ENCODE measurements at places on chromosomes 16 and 17.

DNA sequence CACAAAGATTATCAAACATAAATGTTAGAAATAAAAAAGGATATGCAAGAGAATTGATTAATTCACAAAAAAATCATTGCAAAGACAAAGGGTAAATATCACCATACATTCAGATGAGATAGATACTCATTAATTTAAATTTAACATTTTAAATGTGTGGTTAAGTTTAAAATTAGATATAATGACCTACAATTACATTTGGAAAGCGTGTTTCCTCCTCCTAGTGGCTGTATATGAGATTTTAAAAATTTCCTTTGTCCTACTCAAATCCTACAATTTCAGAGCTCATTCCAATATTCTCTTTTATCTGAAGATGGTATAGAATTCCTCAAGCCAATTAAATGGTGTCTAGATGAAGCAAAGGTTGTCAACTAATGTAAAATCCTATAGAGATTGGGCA, 169.2 kb upstream of the CDH8 start:
- DNase-seq: no peak

GRCh38 chr17:79814974-79815835, 18.3 kb upstream of the CBX8 start:
- peak; percentile 31 for DNase-seq

DNA sequence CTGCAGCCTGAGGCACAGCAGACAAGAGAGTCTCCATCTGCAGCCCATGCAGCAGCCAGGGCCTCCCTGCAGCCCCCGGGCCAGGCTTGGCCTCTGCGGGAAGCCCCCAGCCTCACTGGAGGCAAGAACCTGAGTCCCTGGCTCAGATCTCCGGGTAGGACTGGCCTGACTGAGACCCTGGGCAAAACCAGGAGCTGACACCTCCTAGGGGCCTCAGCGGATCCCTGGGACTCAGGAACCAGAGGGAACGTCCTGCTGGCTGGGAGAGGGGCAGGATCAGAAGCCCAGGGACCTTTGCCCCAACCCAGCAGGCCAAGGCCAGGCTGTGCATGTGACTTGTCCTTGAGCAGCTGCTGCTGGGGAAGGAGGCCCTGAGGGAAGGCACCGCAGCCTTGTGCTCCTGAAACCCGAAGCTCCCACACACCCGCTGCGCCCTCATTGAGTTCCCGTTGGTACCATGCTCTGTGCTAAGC, 1.7 kb upstream of the PRSS21 start:
- no peak for DNase-seq

DNA sequence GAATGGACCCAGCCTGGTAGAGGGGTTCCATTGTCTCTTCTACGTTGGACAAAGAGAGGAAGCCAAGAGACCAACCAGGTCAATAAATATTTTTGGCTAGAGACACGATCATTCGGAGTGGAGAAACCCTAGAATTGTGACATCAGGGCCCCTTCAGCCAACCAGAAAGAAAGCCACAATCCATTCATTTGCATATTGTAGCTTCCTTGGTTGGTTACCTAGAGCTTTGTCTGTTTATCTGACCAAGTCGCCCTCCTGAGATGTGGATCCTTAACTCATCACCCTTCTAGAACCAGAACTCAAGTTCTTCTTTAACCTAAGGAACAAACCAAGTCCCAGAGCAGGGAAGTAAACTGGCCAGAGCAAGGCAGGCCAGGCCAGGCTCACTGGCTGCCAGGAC, at the start of gene CCDC182:
CCDC182 (minus strand) TSS at position 58 of the 400 bp plus-strand sequence; CDS start at position 31, 27 bp downstream.
- DNase-seq: no peak

- DNase-seq: peak; percentile 36
Measured at GRCh38 chr16:19601083-19601976, 45.8 kb downstream of the VPS35L start.

DNA sequence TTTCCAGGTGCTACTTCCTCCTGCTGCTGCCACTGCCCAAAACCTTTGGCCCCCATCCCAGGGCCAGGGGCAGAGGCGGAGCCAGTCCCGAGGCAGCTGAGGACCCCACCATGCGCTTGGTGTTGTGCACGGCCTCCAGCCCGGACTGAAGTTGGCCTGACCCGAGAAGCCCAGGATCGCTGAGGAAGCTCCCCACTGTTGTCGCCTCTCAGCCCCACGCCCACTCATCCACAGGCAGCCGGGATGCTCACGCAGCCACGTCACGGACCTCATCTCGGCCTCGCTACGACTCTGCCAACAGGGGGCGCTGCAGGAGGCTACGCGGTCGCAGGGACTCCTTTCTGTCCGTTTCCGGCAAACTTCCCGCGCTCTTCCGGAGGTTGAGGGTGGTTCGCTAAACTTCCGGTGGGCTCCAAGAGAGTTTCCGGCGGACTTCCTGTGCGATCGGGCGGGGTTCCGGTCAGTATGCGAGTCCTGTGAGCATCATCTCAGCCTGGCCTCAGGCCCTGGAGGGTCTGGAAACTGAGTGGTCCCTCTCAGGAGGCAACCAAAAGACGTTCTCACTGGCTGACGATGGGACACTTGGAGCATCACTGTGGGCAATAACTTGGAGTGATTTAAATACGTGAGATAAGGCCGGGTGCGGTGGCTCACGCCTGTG, 12.4 kb downstream of the ZG16B start:
- DNase-seq: peak; percentile 14

- DNase-seq: no peak
Measured at GRCh38 chr17:62684179-62684578, 56.7 kb downstream of the MRC2 start.

- no peak for DNase-seq
Measured at GRCh38 chr16:68086860-68087268, 1.7 kb downstream of the NFATC3 start.

GRCh38 chr17:27937025-27937546, 43.9 kb upstream of the LYRM9 start:
- DNase-seq: no peak

DNA sequence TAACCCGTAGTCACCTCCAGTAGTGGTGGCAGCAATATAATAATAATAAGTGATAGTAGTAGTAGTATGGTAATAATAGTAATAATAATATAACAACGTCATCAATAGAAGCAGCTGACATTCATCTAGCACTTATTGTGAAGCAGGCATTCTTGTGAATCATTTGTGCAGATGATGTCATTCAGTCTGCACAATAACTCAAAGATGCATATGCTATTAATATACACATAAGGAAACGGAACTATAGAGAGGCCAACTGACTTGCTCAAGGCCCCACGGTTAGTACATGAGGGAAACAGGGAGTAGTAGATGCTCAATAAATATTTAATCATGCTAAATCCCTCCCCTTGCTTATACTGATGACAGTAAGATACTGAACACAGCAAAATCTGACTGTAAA, 35.4 kb upstream of the GAN start:
- DNase-seq: peak; percentile 27

GRCh38 chr16:49115956-49116355, 165.7 kb downstream of the CBLN1 start:
- DNase-seq: no peak

GRCh38 chr17:72205357-72205756, 84.5 kb downstream of the SOX9 start:
- DNase-seq: no peak

DNA sequence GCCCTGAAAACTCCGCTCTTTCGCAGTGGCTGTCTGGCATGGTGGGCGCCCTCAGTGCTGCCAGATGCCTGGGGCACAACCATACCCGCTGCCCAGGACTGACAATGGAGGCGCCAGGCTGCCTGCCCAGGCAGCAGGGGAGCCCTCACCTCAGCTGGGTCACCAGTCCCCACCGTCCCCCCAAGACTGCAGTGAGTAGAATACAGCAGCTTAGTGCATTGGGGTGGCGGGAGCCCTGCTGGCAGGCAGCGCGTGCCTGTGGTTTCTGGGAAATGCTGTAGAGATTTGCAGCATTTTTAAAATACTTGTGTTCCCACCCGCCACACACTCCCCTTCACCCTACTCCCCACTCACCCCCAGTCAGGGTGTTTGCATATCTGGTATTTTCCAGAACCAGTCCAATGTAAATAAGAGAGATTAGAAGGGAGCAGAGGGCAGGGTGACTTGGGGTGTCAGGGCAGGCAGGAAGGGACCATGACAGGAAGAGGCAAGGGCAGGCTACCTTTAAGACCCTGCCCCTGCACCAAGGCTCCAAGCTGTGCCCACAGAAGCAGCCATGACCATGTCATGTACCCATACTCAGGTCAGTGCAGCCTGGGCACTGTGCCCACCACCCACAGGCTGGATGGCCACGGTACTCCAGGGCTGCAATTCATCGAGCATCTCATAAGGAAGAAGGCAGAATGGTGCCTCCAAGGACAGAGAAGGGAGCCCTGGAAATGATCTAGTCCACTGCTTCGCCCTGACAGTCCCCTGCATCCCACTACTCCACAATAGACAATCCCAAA, 21.5 kb downstream of the MYO18A start:
- DNase-seq: peak; percentile 83

GRCh38 chr17:71427801-71428200, 693.0 kb upstream of the SOX9 start:
- DNase-seq: peak; percentile 48

- DNase-seq: no peak
Measured at GRCh38 chr17:36864827-36865430, 72.3 kb upstream of the LHX1 start.

DNA sequence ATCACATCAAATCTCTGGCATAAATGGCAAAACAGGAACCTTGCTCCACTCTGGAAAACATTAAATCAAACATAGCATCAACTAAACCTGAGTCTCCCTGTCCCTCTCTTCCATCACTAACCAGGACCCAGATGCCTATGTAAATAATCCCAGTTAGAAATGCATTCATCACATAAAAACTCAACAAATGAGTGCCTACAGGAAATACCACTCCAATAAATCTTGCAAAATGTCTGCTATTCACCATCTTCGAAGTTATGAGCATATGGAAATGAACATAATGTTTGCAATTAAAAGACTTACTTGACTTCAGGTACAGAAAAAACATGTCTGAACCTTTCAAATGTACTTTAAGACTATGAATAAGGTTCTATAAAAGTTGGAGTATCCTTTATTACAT, 425.0 kb downstream of the CDH11 start:
- DNase-seq: no peak

DNA sequence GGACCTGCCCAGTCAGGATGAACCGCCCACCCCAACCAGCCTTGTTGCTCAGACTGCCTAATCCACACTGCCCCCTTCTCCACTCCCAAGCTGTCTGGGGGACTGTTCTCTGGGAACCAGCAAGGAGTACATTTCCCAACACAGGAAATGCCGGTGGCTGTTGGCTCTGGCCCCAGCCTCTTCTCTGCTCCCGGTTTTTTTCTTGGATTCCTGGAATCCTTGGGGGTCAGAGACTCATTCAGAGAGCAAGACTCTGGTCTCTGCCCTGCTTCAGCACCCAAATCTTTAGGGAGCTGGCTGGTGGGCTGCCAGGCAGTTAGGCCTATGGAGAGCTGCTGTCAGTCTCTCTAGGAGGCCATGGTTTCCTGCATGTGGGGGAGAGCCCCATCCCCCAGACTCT, 10.8 kb upstream of the MTMR4 start:
- peak; percentile 79 for DNase-seq

- DNase-seq: no peak
Measured at GRCh38 chr17:81455387-81455786, 57.2 kb downstream of the ACTG1 start.

DNA sequence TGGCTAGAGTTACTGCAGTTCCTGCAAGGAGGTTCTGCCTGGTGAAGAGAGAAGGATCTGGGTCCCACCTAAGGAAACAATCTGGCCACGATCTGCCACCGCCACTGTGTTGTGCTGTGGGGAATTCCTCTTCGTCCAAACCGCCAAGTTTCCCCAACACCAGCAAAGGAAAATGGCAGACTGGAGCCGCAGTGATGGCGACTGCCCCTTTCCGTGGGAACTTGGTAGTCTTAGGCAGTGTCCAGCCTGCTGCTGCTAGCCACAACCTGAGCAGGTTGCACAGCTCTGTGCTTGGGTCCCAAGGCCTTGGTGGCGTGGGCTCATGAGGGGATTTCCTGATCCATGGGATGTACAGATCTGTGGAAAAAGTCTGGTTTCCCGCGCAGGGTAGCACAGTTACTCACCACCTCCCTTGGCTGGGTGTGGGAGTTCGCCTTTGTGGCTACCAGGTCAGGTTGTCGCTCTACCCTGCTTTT, 28.6 kb downstream of the NFATC3 start:
- DNase-seq: no peak

DNA sequence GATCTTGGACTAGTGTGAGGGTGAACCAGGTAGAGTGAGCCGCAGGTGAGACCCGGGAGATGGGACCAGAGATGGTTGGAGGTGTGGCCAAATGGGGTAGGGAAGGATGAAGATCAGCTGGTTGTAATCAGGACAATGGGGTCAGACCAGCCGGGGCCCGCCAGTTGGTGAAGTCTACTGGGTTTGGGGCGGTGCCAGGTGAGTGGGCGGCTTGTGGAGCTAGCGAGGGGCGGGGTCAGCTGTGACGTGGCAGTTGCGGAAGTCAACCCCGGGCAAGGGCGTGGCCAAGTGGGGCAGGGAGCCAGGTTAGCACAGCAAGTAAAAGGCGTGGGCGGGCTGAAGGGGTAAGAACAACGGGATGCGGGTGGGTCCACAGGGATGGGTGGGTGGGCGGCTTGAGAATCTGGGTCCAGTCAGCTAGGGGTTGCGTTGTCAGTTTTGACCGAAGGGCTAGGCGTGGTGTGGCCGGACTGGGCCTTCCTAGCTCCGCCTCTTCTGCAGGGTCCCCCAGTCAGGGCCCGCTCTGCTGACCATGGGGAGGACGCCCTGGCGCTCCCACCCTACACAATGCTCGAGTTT, 25.5 kb upstream of the ALKBH5 start:
- peak; percentile 84 for DNase-seq

- peak; percentile 82 for DNase-seq
Measured at GRCh38 chr17:19644493-19645210, 3.9 kb upstream of the ALDH3A2 start.

DNA sequence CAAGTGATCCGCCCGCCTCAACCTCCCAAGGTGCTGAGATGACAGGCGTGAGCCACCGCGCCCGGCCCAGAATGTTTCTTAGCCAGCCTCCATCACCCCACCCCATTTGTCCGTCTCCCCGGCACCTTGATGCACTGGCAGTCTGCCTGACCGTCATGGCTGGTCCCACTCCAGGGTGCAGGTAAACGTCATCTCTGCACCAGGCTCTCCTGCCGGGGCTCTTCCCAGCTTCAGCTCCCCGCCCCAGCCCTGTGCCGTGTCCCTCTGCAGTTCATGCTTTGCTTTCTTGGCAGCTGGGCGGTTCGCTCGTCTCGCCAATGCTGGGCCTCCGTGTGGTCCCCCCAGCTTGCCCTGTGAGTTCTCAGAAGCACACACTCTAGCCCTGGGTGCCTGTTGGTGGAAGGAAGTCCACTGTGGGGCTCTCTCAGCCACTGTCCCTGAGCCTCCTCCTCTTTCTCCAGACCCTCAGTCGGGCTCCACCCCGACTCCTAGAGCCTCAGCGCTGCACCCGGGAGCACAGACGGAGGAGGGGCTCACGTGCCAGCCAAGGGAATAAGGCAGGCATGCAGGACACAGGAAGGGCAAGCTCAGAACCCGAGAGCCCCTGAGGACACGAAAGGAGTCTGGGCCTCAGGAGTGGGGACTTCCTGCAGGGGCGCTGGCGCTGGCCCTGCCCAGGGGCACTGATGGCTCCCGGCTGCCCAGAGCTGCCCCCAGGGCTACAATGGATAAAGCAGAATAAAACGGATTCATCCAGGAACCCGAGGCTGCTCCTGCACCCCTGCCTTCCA, 12.0 kb downstream of the HS3ST6 start:
- no peak for DNase-seq

Measured in fibroblast of gingiva (primary cell).